Chondrocyte (in vitro differentiated cells): ENCODE measurements at places on chromosomes 1 and 21. TPM values are rescaled to one million over a fixed set of nuclear protein-coding genes. Genes with fewer than 3 reads are reported as not detected.

Gene NPHS2
- total RNA-seq = not detected in 3 replicates

Gene FBXO28
- total RNA-seq = 19.4 to 23.9 TPM (median 20.1 TPM) in 3 replicates

DNA sequence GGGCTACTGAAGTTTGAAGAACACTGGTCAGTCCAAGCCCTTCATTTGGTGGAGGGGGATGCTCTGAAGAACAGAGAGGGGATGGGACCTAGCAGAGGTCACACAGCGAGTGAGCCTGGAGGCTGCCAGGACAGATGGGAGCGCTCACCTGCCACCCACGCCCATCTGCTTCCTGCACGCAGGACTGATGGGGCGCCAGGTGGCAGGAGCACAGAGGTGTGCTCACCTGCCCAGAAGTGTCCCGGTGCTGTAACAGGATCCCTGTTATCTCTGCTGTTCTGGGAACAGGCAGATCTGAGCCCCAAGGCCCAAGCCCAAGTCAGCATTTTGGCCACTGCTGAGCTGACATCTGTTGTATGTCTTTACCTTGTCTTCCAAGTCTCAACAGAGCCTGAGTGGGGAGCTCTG, 40.5 kb downstream of the EPHB2 start:
- no peak for DNase-seq

DNA sequence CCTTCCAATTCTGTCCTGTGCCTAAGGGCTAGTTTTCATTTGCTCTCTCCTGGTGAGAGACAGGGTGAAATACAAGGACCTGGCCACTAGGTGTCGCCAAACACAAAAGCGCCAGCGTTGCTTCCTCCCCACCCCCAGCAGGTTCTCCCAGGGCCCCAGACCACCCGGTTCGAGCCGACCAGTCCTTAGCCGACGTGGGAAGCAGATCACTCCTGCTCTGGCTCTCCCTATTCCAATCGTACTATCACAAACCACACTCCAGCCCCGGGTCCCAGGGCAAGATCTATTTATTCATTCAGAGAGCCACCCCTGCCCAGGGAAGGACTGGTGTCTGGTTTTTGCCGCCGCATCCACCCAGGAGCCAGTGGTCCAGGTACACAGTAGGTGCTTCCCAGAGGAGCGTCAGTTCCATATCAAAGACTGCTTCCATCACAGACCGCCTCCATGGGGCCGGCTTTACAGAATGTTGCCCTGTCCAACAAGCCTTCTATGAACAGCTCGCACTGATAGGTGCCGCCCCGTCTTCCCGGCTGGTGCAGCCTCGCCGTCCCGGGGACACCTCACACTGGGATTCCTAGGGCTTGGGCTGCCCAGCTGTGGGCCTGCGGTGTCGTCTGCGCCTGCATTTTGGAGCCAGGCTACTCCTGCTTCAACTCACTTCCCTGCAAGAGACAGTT, 35.0 kb downstream of the CTNNBIP1 start:
- no peak for DNase-seq

GRCh38 chr1:183957216-183957830, 80.2 kb downstream of the COLGALT2 start:
- DNase-seq = no peak

Gene OR2M7
- not detected in 3 replicates for total RNA-seq

Gene GLMN
- total RNA-seq = 6.9 to 12.4 TPM (median 8.0 TPM) in 3 replicates

Gene OR2T2
- not detected in 3 replicates for total RNA-seq

Gene KRTAP19-1
- total RNA-seq = not detected in 3 replicates

- no peak for DNase-seq
Observed at GRCh38 chr1:219697682-219698081, 84.8 kb upstream of the ZC3H11B start.

GRCh38 chr1:63906047-63906704, 132.4 kb downstream of the ROR1 start:
- no peak for DNase-seq

DNA sequence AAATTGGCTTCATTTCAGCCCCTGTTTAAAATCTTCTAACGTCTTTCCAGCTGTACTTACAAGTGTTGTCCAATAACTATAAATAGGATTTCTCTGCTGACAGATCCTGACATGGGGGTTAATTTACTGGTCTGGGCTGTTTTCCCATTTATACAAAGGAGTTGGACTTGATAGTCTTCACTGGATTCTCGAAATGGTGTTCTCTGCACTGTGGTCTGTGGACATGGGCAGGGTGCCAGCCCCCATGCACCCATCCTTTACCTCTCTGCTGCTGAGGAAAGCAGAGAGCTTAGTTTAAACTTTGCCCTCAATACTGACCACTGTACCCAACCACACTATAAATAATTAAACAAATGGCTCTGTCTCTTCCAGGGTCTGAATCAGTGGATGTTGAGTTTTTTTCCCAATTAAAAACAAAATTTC, 5.2 kb downstream of the DIO1 start:
- DNase-seq = no peak

DNA sequence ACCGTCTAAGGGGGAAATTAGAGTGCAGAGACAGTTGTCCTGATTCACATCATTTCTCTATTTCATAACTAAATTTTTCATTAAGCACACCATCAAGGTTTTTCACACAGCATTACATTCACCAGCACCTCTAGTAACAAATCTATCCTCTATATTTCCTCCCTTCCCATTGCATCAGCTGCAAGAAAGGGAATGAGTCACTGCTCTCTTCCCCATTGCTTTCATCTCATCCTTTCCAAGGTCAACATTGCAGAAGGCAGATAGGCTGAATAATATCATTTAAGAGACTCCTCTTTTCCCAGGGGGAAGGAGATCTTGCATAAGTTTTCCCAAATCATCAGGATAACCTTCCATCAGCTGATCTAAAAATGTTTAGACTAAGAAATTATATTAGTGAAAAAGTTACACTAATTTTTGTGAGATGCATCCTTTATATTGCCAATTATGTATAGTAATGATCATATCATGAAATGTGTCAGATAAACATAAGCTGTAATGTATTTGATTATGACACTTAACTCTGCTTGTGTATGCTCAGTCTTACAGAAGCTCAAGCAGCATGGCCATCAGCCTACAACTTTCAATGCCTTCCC, 4.3 kb downstream of the INTS7 start:
- no peak for DNase-seq

DNA sequence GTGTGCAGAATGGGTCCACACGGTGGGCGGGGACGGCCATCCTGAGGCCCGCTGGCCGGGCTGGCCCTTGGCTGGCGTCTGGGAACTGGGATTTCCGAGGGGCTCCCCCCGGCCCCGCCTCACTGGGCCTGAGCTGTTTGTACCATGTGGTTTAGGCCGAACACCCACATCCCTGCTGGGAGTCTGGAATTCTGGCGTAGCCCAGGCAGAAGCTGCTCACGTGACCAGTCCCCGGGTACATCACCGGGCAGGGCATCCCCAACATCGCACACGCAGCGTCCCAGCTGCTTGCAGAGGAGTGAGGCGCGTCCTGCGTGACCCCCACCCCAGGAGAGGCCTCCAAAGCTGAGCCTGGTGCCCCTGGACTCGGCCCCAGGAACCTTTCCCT, 2.1 kb downstream of the KRTAP10-7 start:
- DNase-seq = no peak

- no peak for DNase-seq
Observed at GRCh38 chr1:2441746-2442145, 29.4 kb upstream of the PEX10 start.

Gene TMPRSS2
- 0.12 TPM in 1 of 3 replicates, not detected in the others for total RNA-seq

DNA sequence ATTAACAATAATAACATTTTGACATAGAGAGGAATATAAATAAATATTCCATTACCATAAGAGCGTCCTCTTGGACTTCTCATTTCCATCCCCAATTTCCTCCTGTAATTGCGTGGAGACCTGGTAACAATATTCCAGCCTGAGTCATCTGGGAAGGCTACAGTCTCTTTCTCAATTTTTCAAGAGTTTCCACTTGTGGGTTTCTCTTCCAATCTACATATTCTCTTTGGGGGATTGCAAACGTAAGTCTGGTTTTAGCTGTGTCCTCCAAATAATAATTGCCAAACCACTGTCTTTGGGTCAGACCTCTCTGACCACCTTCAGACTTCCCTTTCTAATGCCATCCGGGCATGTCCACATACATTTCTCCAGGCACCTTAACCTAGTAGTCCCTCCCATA, 124.5 kb upstream of the USP24 start:
- DNase-seq = no peak

- DNase-seq = no peak
Observed at GRCh38 chr1:238257018-238257621, 366.4 kb upstream of the ZP4 start.

Gene PSEN2
- 14.5 to 21.0 TPM (median 19.5 TPM) in 3 replicates for total RNA-seq

Gene RXRG
- total RNA-seq = not detected in 3 replicates

DNA sequence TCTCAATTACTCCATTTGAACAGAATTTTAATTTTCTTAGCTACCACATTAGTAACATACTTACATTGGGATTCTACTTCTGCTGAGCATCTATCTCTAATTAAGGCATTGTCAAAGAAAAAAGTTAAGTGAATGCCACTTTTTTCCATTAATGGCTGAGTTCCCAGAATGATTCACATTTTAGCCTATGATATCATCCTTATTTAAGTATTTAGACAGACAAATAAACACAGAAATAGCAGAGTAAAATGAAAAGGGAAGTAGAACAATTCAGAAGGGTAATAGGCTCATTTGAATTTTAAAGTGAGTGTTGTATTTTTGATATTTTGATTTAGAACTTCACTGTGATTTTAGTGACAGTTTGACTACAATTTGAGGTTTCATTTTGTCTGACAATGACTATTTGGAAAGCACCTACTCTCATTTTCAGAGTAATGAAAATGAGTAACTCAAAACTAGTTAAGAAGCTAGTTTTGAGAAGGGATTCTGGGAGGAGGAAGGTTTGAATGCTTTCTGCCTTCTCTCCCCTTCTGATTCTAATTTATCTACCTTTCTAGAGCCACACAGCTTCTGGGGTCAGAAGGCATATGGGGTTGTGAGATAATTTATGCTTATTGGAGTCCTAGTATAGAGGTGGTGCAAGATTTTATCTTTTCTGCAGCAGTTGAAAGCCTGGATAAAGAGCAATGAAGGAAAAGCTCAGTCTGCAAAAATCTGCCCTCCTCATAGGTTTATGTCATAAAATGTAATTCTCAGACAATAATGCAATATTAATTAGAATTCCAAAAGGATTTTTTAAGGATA, 15.5 kb downstream of the LYPLAL1 start:
- DNase-seq = no peak

Gene AADACL3
- total RNA-seq = not detected in 3 replicates
